ENCODE measurements at places on chromosomes 12 and 14.

GRCh38 chr12:3034067-3034750, 43.0 kb upstream of the TSPAN9 start:
- peak; percentile 66 for DNase-seq

DNA sequence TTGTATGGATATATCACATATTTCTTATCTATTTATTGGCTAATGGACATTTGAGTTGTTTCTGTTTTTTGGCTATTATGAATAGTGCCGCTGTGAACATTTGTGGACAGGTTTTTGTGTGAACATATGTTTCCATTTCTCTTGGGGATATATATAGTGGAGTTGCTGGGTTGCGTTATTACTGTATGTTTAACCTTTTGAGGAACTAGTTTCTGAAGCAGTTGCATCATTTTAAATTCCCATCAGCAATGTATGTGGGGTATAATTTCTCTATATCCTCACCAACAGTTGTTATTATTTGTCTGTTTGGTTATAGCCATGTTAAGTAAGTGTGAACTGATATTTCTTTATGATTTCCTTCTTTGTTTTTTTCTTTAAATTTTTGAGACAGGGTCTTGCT, 10.7 kb downstream of the TCTN2 start:
- no peak for DNase-seq

GRCh38 chr14:29446971-29447370, 480.7 kb downstream of the PRKD1 start:
- DNase-seq = no peak

DNA sequence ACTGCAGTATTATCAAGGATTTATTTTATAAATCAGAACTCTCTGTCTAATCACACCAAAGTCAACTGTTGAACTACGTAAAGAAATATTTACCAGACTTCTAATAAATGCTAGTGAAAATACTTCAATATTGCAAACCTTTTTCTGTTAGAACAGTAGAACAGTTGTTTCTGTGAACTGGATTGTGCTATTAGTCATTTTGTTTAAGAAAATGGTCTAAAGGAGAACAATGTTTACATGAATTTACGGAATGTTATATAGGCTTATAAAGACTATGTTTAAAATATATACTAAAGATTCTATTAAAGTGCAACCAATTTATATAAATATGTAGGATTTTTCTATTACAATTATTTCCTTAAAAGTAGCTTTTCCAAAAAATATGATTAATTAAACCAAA, 471.4 kb downstream of the FSCB start:
- DNase-seq = no peak

DNA sequence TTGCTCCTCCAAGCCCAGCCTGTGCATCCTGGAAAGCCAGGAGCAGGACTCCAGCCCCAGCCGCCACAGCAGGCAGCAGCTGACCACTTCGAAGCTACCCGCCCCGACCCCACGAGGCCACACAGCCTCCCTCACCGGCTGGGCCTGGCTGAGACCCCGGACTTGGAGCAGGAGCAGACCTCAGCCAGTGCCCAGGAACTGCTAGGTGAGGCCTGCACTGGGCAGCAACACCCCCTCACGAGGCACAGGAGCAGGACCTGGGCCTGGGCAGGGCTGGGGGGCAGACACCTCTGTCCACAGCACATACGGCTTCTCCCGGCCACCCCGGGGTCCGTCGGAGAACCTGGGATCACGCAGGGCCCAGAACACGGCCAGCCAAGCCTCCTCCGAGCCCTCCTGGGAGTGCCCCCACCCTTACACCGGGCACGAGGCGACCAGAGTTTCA, 137.4 kb upstream of the C14orf180 start:
- peak; percentile 49 for DNase-seq

GRCh38 chr14:89707086-89707485, 247.4 kb downstream of the EFCAB11 start:
- DNase-seq = no peak

DNA sequence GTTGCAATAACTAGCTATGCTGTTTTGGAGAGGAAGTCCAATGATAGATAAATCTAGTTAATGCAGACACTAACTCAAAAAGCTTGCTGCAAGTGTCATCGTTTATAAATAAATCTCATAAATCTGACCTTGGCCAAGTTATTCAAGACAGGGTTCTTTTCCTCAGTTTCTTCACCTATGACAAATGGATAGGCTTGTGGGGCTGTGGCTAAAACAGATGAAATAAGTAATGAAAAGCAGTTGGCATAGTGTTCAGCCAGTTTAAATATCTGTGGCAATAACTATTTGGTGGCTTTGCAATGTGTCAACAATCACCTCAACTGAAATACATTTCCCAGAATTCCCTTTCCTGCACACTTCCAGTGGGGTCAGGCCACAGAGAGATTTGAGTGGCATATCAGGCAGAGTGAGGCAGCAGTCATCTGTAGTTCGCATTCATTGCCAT, 169.9 kb downstream of the DYRK2 start:
- DNase-seq = no peak

DNA sequence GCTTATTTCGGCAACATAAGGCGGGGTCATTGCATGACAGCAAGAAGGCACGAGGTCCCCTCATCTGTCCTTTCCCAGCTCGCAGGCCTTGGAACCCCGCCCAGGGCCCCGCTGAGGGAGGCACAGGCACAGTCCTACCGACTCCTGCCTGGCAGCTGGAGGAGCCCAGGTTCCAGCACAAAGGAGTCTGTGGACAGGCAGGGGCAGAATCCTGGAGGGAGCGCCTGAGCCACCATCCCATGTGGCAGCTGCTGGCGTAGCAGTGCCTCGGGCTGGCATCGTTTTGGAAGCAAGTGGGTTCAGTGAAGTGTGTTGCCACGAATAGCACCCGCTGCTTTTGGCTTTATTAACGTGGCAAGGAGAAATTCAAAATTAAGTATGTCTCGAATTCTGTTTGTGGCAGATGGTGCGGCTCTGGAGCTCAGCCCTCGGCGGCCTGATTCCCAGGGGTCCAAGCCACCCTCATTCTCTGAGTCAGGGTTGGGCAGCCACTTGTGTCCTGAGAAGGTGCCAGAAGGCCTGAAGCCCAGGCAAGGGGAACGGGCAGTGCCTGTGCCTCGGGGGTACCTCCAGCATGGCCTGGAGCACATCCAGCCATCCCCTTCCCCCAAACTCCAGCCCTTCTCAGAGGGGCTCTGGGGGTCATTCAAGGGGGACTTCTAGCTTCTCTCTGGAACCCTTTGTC, 35.9 kb downstream of the SLC8B1 start:
- no peak for DNase-seq

- DNase-seq = no peak
Observed at GRCh38 chr14:20376071-20376588, 32.7 kb downstream of the PARP2 start.

GRCh38 chr12:111841236-111841749, 735 bp upstream of the MAPKAPK5 start:
- no peak for DNase-seq

DNA sequence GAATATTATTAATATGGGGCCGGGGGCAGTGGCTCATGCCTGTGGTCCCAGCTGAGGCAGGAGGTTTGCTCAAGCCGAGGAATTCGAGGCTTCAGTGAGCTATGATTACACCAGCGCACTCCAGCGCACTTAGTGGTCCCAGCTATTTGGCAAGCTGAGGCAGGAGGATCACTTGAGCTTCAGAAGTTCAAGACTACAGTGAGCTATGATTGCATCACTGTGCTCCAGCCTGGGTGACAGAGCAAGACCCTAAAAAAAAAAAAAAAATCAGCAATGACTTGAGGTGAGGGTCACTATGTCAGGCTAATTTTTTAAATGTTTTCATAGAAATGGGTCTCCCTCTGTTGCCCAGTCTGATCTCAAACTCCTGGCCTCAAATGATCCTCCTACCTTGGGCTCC, 243.4 kb downstream of the RBM19 start:
- no peak for DNase-seq

DNA sequence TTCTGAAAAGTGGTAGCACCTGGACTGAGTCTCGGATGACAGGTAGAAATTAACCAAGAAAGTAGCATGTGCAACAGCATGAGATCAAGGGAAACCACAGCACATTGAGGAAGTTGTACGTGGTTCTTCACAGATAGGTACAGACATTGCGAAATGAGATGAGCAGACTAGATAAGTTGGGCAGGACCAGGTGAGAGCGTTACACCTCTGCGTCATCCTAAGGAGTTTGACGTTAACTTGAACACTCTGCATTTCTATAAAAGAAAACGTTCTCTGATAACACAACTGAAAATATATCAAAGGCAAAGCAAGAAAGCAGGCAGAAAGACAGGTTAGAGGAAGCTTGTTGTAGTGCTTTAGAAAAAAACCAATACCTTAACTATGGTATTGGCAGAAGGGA, 98.5 kb upstream of the RASSF8 start:
- no peak for DNase-seq

DNA sequence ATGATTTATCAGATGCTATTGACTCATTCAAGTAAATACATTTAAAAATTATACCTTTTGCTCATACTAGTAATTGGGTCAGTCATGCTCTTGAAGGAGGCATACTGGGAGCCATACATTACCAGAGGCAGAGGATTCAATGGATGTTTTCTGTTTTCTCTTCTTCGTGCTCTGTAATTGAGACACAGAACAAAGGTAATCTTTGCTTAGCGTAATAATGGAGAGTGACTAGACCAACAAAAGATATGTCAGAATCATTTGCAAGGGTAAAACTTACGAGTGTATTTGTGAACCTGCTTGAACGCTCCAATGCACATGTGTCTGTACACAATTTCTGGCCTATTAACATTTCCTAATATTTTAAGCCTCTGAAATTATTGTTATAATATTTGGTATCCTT, 296.4 kb downstream of the FOXG1 start:
- DNase-seq = no peak

DNA sequence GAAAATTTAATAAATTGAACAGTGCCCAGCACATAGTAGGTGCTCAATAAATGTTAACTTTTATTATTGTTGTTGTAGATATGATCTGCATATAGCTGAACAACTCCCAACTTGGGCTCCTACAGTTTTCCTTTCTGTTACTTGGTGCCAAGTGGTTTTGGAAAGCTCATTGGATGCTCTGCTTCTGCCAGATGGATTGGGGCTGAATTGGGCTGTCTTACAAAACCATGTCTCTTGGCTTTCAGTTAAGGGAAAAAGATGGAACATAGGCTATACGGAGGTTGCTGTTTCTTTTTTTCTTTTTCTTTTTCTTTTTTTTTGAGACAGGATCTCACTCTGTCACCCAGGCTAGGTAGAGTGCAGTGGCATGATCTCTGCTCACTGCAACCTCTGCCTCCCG, 140.7 kb upstream of the PWP1 start:
- DNase-seq = no peak

DNA sequence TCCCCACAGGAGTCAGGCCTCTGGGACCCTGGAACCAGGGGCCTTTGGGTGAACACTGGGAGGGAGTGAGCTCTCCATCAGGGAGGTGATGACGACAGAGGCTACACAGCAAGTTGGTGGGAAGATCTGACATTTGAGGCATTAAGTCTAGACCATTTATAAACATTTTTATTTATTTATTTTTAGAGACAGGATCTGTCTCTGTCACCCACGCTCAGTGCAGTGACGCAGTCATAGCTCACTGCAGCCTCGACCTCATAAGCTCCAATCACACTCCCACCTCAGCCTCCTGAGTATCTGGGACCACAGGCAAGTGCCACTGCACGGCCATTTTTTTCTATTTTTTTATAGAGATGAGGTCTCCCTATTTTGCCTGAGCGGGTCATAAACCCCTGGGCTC, 53.6 kb downstream of the TEAD4 start:
- DNase-seq = no peak

DNA sequence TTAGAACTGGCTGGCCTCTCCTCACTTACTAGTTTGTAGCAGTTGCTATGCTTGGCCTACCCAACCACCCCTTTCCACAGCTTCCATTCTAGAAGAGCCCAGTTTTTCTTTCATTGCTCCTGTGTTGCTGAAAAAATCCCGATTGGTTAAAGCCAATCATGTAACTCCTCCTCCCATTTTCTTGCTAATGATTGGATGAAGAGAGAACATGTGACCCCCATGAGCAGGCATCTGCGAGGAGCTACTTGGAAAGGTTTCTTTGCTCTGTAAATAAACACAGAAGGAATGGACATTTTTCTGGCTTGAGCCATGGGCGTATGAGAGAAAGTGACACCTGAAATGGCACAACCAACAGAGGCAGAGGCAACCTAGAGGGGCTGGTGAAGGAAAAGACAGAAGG, 773.8 kb upstream of the TBX3 start:
- no peak for DNase-seq

DNA sequence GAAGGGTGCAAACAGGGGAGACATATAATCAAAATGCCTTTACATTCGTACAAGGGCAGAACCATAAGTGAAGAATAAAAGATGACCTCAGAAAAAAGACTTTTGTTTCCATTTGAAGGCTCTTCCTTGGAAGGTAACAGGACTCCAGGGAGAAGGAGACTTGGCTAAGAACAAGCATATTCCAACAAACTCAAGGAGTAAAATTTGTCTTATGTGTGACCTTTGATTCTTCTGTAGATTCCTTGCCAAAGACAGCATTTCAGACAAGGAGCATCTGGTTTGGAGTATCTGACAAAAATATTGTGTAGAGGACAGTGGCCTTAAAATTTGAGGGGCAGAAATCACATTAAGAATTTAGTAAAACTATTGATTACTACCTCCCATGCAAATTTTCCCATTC, 991.9 kb downstream of the FLRT2 start:
- DNase-seq = no peak

- no peak for DNase-seq
Observed at GRCh38 chr12:109962398-109962797, 33.8 kb downstream of the GIT2 start.

GRCh38 chr14:53360829-53361228, 207.7 kb upstream of the DDHD1 start:
- DNase-seq = no peak

DNA sequence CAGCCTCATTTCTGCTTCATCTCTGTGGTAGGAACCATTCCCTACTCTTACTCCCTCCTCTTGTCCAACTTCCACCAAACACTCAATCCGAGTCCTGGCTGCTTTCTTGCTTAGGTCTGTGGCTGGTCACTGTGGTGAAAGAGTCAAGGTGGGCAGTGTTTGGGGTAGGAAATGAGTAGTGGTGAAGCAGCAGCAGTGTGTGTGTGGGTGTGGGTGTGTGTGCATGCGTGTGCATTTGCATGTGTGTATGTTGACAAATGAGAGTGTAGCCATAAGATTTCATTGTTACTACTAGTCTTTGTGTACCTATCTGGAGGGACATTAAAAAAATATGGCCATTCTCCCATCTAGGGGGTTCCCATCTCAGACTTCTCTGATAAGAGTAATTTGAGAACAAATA, 78.6 kb upstream of the SCN8A start:
- DNase-seq = no peak

GRCh38 chr12:114998750-114999128, 314.8 kb upstream of the TBX3 start:
- no peak for DNase-seq

- peak; percentile 67 for DNase-seq
Observed at GRCh38 chr12:122064025-122064777, 14.4 kb upstream of the MLXIP start.
